Fibroblast of skin of left quadriceps (primary cell): ENCODE measurements at places on chromosomes 7 and 10.

- no peak for DNase-seq
Observed at GRCh38 chr10:116097239-116097784, 175.7 kb downstream of the GFRA1 start.

DNA sequence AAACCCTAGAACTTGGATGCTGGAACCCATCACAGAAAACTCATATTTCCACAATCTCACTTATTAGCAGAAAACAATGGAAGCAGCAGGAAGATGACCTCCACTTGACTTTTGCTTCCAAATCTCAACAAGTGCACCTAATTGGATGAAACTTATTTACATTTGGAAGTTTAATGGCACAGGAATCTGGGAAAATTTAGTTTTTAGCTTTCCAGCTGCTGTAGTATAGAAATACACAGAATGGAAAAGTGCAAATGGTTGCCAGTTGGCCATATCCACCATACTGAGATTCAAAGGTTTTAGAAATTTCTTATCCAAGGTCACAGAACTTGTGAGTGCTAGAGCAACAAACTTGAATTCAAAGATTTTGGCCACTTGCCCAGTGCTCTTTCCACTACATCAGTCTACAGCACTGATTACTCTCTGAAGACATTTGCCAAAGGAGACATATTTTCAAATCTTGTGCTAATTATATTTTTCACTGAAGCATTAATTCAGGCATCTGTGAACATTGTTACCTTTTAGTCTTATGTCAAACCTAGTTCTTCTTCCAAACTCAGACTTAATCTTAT is 9.3 kb upstream of the AHR start:
- no peak for DNase-seq

DNA sequence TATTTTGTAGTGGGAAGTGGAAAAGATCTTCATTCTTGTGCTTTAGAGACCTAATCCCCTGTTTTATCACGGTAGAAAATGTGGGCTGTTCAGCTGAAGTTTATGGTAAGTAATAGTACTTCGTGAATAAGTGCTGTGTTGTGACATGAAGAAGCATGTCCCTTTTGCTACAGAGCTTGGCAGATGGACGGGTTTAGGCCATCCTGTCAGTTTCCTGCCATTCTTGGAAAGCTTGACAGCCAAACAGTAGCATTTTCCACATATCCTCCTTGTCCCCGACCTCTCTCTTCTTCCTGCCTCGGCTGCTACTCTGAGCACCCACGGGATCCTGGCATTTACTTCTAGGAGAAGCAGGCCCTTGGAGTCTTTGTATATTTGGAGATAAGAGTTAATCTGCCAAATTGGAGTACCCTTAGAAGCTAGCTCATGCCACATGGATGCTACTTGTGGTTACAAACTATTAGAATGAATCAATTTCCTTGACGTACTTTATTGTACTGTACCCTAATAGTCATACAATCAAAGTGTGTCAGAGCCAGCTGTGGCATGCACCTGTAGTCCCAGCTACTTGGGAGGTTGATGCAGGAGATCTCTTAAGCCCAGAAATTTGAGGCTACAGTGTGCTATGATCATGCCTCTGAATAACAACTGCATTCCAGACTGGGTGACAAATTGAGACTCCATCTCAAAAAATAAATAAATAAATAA is 39.2 kb downstream of the PNLIPRP3 start:
- no peak for DNase-seq

GRCh38 chr10:128382225-128382624 is 256.0 kb upstream of the MKI67 start:
- no peak for DNase-seq

GRCh38 chr10:44993922-44994751 is 6.6 kb upstream of the ZNF22 start:
- peak; percentile 57 for DNase-seq

GRCh38 chr7:55240418-55241142 is 124.6 kb upstream of the LANCL2 start:
- DNase-seq: no peak

- DNase-seq: no peak
Observed at GRCh38 chr7:35785250-35785649, 15.6 kb upstream of the SEPTIN7 start.

DNA sequence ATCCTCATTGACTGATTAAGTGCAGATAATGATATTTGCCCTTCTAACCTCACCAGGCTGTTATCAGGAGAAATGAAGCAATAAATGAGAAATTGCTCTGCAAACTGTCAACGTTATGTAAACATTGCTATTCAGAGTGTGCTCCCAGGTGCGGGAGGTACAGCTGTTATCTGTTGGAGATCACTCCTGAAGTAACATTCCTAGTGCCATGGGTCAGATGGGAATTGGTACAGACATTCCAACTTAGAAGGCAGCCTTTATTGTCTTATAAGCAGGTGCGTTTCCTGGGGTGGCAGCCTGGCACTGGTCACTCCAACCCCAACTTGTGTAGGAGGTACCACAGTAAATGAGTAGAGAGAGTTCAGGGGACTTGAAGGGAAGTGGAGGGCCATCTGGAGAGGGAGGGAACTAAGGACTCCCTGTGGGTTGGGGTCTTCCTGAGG is 36.8 kb downstream of the HK1 start:
- no peak for DNase-seq

- no peak for DNase-seq
Observed at GRCh38 chr7:2640482-2640830, 8.7 kb downstream of the TTYH3 start.

- no peak for DNase-seq
Observed at GRCh38 chr10:121242741-121243608, 355.3 kb downstream of the FGFR2 start.

DNA sequence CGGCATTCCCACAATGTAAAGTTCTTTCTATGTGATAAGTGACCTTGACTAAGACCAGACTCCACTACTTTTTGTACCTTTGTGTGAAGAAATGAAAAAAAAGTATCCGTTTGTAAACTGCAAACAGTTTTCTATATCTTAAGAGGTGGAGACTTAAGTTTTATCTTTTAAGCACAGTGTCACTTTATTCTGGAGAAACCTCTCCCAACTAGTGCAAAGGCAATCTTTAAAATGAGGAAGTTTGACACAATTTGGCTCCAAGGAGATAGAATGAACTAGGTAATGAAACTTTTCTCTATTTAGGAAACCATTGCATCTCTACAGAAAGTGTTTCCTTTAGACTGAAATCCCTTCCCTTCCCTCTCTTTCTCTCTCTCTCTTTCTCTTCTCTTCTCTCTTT is 122.9 kb downstream of the SAMD9 start:
- DNase-seq: no peak

DNA sequence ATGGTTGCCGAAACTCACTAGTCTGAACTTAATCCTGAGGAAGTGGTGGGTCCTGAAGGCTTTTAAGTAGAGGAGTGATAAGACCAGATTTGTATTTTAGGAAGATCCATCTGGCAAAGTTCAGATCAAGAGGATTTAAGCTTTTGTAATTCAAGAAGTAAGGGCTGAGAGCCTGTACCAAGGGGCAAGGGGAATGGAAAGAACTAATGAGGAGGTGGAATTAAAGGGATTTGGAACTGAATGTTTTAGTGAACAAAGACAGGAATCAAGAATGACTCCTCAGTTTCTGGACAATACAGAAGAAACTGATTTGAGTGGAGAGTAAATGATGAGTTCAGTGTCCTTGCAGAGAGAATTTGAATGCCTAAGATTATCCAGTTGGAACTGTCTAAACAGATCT is 249.0 kb downstream of the C7orf25 start:
- DNase-seq: no peak

GRCh38 chr7:117017017-117017451 is 63.7 kb downstream of the ST7 start:
- no peak for DNase-seq

- no peak for DNase-seq
Observed at GRCh38 chr7:99625321-99625720, 8.6 kb downstream of the ZSCAN25 start.

DNA sequence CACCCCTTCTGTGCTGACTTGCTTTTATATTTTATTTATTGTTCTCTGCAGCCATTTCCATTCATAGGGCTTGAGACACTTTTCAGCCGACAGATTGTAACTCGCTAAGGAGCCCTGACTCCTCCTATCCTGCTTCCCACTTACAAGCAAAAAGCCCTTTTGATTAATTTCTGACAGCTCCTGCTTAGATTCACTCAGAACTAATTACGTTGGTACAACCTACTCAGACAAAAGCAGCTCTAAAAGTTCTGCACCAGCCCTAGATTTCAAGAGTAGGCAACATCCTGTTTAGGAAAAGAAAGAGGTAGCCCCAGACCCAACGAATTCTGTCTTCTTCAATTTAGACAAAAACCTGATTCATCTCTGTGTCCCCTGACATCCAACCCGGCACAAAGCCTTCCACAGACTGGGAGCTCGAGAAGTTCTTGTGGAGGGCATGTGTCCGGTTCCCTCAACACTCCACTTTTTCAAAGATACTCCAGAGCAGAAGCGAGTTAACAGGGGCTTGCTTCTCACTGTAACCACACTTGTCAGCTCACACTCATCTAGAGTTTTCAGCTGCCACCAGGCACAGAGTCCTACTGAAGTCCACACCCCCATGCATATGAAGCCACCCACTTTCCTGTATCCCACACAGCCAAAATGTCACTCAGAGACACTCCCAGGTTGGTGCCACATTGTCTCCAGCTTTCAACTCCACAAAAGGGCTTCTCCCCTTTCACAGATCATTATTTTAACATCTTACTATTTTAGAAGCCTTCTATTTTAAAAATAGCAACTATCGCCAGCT is 113.6 kb upstream of the NFE2L3 start:
- no peak for DNase-seq

DNA sequence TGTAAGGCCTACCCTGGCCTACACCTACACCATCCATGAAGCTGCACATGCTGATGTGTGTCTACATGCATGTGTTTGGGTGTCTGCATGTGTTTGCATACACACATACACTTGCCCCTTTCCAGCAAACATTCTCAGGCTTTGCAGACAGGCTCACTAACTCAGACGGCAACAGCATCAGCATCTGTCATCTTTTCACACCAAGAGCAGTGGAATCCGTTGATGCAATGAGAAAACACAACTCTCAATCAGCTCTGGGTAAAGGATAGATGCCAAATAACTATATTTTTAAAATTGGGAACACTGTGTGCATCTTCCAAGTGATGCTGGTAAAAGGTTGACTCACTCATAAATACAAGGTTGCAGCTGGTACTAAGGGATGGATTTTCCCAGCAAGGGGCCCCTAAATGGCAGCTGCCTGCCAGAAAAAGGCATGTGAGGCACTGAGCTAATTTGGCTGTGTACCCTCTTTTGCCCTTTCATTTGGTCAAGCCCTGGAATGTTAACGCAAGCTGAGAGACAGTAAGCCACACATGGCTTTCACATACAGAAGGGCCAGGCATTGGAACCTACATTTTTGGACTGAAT is 296.3 kb upstream of the NPSR1 start:
- no peak for DNase-seq

GRCh38 chr10:124681626-124682552 is 62.3 kb downstream of the FAM53B start:
- no peak for DNase-seq

DNA sequence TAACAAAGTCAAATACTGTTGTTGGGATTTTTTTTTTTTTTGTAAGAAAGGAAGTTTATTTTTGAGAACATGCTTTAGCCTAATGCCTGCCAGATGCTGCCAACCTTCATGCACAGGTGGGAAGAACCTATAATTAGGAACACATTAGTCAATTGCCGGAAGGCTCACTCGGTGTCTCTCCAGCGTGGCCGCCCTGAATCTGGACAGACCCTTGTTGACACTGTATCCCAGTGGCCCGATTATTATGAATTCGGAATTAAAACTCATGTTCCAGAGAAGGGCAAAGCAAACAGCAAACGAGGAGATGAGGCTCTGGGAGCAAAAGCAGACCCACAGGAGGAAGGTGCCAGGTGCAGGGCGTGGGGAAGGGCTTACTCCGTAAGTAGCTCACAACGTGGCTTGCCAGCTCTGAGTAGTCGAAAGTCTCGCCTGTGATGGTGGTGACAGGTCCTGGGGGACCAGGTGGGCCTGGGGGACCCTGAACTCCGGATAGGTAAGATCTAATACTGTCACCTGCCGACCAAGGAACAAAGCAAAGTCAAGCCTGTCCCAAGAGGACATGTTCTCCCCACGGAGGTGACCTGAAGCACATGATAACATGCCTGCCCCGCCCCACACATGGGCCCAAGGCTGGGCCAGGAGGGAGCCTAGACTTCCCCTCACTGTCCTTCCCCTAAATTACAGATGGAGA is 48.3 kb downstream of the COL17A1 start:
- DNase-seq: no peak

- DNase-seq: peak; percentile 2
Observed at GRCh38 chr10:25226775-25227682, 52.2 kb downstream of the GPR158 start.

DNA sequence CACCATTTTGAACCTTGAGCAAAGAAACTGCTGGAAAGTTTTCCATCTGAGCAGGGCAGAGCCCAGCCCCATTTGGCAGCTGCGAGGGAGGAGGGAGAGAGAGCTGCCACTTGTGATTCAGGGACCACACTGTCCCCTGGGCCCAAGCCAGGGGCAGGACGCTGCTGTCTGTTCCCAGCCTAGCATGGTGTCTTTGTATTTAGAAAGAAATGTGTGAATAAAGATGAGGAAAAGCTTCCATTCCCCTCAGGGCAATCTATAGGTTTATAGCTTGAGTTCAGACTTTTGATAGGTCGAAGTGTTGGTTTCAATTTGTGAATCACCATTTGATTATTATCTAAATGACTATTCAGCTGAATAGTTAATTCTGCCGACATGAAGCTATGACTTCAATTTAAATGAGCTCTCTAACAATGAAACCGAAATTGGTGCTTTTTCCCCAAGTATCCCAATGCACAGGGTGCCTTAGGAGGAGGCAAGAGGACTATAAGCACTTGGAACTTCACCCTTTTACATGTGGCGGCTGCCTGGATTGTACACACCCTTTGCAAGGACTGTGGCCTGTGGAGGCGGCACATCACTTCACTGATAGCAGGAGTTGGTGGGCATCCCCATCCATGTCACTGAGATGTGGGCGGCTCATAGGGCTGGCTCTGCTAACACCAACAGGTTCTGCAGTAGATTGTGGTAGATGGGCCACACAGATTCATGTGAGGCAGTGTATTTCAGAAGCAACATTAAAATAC is 223.5 kb downstream of the CCDC3 start:
- DNase-seq: no peak
